NCI-H524 (cell line): ENCODE measurements at places on chromosomes 3 and 15.

GRCh38 chr3:114374433-114374990, 80.7 kb downstream of the TIGIT start:
- no peak for DNase-seq

DNA sequence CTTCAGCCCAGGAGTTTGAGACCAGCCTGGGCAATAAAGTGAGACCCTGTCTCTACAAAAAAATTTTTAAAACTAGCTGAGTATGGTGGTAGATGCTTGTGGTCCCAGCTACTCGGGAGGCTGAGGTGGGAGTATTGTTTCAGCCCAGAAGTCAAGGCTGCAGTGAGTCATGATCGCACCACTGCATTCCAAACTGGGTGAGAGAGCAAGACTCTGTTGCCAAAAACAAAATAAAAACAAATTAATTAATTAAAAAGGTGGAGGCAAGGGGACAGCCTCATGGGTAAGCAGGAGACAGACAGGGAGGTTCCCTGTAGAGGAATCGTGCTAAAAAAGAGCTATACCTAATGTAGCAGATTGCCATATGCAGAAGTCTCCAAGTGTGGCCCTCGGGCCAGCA, 12.6 kb downstream of the HAPLN3 start:
- no peak for DNase-seq

GRCh38 chr15:64930019-64930652, 18.4 kb downstream of the ANKDD1A start:
- DNase-seq = no peak

DNA sequence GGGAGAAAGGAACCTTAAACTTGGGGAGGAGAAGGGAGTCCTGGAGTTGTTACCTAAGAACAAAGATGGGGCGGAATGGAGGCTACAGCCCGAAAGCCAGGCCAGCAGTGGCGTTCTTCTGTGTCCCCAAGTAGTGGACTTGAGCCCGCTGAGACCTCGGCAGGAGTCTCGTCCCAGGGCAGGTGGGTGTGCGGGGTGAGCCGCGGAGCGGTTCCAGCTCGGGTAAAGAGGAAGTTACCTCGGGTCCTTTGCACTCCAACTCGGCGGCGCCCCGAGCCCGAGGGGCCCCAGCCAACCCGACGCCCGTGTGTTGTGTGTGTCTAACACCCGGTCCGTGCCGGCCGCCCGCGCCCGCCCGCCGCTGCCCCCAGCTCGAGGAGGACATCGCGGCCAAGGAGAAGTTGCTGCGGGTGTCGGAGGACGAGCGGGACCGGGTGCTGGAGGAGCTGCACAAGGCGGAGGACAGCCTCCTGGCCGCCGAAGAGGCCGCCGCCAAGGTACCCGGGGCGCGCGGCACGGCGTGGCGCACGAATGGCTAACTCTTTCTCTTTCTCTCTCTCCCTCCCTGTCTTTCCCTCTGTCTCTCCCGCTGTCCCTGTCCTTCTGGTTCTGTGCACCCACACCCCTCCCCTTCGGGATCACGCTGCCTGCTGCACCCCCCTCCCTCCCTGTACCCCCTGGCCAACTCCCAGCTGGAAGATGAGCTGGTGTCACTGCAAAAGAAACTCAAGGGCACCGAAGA, 959 bp downstream of the TPM1 start:
- peak; percentile 44 for DNase-seq

- DNase-seq = no peak
Measured at GRCh38 chr15:27808182-27808581, 290.9 kb downstream of the OCA2 start.

DNA sequence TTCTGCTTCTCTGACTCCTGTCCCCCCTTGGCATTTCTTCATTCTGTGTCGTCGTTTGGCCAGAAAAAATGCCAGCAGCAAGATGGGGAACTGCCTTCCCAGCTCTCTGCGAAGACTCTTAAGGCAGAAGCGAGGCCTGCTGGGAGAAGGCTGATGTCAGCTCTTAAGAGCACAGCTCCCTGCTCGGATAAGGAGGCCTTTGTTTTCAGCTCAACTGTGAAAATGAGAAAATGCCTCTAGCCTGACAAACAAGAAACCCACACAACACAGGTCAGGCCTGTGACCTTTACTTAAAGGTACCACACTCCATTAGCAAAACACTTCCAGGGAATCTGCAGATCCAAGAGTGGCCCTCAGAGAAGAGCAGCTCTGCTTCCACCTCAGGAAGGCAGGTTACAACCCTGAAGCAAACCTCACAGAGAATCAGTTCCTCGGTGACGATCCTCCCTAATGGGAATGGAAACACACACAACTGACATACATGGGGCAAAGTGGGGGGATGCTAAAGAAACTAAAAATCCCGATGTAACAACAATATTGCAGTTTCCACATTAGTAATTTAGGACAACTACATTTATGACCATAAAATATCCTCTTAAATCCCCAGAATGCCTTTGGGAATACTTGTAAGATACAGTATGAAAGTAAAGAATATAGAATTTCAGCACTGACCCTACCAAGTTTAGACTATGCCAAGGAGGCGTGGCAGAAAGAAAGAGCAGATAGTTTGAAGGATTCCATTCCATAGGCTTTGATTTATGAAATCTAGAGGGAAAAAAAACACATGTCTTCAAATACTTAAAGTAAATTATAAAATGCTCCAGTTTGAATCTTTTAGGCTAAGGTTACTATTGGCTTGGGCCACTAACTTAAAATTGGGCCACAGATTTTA, 52.1 kb downstream of the VGLL4 start:
- DNase-seq = no peak

DNA sequence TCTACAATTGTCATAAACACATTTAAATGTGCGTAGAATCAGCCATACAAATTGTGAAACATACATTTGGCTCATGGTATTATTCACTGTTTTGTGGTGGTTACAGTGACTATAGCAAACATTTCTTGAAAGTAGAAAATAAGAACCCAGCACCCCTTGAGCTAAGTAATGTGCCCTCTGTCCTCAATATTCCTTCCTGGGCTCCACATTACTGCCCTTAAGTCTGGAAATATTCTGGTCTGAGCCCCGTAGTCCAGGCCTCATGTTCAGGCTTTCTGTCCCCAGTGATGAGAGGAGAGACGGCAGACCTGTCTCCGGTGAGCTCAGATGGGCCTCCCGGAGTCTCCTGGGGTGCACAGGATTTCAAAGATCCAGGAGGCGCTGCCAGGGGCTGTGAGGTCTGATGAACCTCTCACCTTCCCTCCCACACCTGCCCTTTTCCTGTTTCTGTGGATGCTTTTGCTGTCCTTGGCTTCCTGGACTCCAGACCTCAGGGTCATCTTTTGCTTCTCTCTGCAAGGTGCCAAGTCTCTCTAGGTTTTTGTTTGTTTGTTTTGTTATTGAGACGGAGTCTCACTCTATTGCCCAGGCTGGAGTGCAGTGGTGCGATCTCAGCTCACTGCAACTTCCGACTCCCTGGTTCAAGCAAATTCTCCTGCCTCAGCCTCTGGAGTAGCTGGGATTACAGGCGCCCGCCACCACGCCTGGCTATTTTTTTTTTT, 8.8 kb upstream of the MUC20 start:
- DNase-seq = no peak

GRCh38 chr15:80946576-80946975, 43.0 kb downstream of the MESD start:
- no peak for DNase-seq

- no peak for DNase-seq
Measured at GRCh38 chr3:189908646-189909045, 212.1 kb downstream of the P3H2 start.

GRCh38 chr3:31219131-31219843, 313.4 kb upstream of the STT3B start:
- no peak for DNase-seq

DNA sequence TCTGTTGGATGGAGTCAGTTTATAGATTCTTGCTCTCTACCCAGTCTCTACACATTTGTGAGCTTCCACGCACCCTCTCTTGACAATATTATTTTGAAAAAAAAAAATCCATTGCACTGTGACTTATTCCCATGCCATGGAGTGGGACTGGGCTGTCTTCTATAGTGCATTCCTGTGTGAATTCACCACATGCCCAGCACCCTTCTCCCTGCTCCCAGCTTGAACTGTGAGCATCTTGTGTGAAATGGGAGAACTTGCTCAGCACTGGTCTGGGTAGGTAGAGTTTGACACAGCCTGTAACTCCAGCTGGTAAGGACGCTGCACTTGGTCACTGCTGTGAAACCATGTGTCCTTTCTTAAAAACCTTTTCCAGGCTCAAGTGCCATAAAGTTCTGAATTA, 91.9 kb downstream of the ARNT2 start:
- no peak for DNase-seq

DNA sequence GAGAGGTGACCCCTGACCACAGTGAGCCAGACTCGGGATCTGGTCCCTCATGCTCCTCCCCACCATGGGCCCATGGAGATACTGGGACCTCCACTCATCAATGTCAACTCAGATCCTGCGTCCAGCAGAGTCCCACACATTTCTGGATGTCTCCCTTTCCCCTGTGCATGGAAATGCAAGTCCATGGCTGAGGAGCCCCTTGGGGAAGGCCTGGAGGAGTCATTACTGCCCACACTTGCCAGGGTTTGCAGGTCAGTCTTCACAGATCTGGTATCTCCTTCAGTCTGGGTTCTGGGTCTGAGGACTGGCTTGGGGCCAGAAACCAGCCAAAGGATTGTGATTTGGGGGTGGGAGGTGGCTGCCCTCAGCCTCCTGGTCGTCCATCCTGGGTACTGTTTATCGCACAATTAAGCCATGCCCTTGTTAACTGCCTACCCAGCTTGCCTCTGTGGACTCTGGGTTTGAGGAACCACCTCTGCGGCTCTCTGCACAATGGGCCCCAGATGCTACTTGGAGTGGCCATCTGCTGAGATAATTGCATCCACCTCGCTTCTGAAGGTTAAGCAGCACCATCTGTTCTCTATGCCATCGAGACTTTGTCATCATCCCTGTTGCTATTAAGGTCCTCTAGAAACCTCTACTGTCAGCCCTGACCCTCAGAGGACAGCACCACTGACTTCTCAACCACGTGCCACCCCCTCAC, 49.9 kb upstream of the KLF13 start:
- DNase-seq = peak; percentile 99

- peak; percentile 68 for DNase-seq
Measured at GRCh38 chr15:52879904-52880303, 89.8 kb upstream of the ONECUT1 start.

GRCh38 chr15:83514584-83514983, 67.4 kb downstream of the SH3GL3 start:
- no peak for DNase-seq

- no peak for DNase-seq
Measured at GRCh38 chr15:92914768-92915221, 14.7 kb downstream of the CHD2 start.

- DNase-seq = no peak
Measured at GRCh38 chr3:58564054-58564453, 13.1 kb downstream of the FAM107A start.

GRCh38 chr3:25728101-25728500, 55.1 kb downstream of the NGLY1 start:
- DNase-seq = no peak

DNA sequence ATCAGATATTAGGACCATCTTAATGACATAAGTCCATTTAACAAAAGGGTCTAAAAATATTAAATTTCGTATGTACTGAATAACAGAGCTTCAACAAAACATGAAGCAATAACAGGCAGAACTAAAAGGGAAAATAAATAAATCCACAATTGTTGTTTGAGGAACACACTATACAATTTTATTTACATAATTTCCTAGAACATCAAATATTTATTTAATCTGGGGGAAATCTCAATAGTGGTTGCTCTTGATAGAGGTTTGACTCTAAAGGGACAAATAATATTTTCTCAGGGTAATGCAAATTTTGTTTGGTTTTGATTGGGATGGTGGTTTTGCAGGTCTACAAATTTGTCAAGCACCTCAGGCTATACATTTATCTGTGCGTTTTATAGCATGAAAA, 90.3 kb downstream of the BCHE start:
- DNase-seq = no peak

DNA sequence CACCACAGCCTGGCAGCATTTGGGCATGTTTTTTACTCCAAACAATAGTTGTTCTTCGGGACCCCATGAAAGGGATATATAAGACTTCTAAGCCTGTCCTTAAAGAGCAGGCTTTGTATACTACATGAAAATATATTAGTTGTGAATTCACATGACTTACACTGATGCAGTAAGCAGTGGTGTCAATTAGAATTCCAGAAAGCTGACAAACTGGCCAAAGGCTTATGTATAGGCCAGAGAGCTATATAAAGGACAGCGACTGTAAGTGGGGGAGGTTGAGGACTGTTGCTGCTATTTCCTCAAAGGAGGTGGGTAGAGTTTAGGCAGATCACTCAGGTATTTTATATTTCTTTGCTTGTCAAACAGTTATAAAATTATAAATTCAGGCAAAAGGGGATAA, 24.8 kb downstream of the KPNA4 start:
- no peak for DNase-seq

- no peak for DNase-seq
Measured at GRCh38 chr15:100686021-100686724, 83.8 kb downstream of the ASB7 start.

GRCh38 chr3:86989006-86989405, 1.9 kb downstream of the VGLL3 start:
- DNase-seq = no peak

DNA sequence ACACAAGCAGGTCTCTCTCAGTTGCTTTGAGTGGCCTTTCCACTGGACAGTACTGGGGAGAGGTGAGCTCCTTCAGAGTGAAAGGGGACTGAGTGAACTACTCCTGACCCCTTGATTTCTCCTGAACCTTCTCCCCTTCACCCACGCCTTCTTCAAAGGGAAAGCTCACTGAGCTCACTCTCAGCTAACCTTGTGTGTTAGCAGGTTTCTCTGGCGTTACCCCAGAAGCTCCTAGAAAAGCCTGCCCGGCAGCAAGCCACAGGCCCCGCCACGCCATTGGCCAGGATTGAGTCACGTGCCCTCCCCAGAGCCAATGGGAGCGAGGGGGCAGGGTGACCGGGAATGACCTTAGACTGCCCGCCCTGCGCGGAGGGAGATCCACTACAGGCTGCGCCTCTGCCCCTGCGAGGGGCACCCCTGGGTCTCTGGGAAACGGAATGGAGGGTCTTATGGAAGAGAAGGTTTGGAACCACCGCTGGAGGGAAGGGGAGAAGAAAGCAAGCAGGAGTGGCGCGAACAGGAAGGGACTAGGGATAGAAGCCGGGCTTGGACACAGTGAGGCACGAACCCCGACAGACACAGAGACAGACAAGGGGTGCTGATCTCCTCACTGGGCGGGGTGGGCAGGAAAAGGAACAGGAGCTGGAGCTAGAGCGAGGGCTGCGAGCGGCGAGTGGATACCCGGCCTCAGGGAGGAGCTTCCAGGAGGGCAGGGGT, 17.4 kb upstream of the CLK3 start:
- peak; percentile 50 for DNase-seq

DNA sequence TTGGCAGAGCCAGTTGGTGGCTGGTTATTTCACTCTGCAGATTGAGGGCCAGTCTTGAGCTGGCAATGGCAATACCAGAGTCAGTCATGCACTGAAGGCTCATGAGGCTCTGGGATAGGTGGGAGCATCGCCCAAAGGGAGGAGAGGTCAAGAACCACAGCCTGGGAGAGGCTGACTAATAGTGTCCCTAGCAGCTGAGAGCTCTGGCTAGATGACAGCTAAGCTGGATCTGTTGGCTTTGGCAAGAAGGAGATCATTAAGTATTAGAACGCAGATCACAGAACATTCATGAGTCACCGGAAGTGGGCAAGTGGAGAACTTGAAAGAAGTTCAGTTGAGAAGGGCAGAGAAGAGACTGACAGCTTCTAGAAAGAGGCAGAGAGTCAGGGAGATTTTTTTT, 521.1 kb downstream of the NR2F2 start:
- no peak for DNase-seq
